ENCODE measurements at places on chromosomes 2 and 18.

DNA sequence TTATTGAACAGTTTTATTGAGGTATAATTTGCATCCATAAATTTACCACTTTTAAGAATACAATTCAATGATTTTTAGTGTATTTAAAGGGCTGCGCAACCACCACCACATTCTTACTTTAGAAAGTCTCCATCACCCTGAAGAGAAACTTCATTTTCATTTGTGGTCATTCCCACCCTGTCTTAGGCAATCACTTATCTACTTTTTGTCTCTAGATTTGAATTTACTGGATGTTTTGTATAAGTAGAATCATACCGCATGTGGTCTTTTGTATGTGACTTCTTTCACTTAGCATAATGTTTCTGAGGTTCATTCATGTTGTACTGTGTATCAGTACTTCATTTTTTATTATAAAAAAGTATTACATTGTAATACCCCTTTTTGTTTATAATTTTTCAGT, 17.9 kb upstream of the SLC4A10 start:
- no peak for DNase-seq

GRCh38 chr2:70830366-70830765, 5.2 kb downstream of the CD207 start:
- no peak for DNase-seq

- DNase-seq: no peak
Observed at GRCh38 chr2:51918113-51918512, 886.2 kb upstream of the NRXN1 start.

DNA sequence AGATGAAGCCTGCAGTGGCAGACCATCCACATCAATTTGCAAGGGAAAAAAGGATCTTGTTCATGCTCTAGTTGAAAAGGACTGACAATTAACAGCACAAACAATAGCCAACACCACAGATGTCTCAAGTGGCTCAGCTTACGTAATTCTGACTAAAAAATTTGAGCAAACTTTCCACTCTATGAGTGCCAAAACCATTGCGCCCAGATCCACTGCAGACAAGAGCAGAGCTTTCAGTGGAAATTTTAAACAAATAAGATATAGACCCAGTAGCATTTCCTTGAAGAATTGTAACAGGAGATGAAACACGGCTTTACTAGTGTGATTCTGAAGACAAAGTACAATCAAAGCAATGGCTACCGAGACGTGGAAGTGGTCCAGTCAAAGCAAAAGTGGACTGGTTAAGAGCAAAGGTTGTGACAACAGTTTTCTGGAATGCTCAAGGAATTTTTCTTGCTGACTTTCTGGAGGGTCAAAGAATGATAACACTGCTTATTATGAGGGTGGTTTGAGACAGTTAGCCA, 12.0 kb upstream of the ZNF396 start:
- DNase-seq: no peak

DNA sequence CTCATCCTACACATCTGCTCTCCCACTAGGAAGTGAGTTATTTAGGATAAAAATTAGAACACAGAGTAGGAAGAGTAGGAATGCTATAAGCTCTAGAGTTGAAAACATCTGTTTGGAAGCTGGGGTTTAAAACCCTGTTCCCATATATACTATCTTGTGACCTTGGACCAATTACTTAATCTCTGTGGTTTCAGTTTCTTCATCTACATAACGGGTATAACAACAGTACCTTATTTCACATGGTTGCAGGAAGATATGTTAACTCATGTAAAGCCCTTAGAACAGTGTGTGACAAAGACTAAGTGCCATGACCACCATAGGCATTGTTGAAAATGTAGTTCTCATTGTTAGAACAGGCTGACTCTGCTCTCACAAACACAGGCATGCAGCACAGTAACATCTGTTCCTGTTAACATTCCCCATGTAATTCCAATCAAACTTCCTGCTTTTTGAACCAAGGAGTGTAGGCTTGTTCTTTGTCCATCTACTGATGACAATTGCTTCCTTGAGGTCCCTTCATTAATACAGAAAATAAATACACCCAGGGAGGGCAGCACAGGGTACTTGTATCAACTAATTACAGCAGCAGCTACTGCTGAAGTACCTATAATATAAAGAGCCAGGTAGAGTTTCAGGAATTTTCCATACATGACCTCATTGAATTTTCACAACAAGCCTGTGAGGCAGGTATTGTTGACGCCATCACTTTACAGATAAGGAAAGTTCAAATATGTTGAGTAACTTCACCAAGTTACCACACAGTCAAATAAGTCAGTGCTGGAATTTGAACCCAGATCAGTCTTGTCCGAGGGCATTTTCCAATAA, 204.2 kb downstream of the L3MBTL4 start:
- DNase-seq: no peak

- DNase-seq: no peak
Observed at GRCh38 chr2:56199492-56199891, 15.7 kb downstream of the CCDC85A start.

DNA sequence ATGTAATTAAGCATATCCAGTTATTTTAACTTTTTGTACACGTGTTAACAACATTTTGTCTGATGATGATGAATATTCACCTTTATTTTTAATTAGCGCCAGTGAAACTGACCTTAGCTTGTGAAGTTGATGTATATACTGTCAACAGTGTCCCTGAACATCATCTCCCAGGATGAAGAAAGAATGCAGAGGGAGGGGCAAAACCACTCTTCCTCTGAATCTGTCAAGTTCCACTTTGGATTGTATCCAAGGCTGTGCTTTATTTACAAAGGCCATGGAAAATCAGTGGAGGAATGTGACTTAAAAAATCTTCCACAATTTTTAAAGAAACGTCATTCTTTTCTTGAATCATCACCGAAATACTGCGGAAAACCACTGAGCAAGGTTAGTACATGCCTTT, 4.5 kb upstream of the RMDN2 start:
- no peak for DNase-seq

- DNase-seq: no peak
Observed at GRCh38 chr2:20146401-20146800, 78.5 kb downstream of the SDC1 start.

GRCh38 chr2:36954977-36955607, 11.2 kb downstream of the STRN start:
- DNase-seq: no peak

- DNase-seq: peak; percentile 82
Observed at GRCh38 chr2:25290811-25291495, 50.8 kb downstream of the DNMT3A start.

GRCh38 chr18:76565238-76566173, 70.5 kb upstream of the ZNF516 start:
- peak; percentile 80 for DNase-seq

DNA sequence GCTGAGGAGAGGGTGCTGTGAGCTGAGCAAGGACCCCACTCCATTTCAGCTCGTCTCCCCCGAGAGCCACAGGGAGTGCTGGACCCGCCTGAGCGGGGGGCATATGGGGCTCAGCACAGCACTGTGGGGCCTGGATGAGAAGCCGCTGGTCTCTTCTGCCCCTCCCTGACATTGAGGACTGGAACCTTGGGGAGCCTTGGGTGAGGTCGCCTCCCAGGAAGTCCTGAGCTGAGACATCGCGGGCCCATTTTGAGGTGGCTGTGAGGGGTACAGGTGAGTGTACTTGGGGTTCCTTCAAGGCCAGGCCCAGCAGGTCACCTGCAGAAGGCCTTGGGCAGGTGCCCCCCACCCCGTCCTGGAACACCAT, 3.1 kb upstream of the AQP12A start:
- no peak for DNase-seq

GRCh38 chr2:224206816-224207215, 167.7 kb upstream of the SERPINE2 start:
- no peak for DNase-seq

DNA sequence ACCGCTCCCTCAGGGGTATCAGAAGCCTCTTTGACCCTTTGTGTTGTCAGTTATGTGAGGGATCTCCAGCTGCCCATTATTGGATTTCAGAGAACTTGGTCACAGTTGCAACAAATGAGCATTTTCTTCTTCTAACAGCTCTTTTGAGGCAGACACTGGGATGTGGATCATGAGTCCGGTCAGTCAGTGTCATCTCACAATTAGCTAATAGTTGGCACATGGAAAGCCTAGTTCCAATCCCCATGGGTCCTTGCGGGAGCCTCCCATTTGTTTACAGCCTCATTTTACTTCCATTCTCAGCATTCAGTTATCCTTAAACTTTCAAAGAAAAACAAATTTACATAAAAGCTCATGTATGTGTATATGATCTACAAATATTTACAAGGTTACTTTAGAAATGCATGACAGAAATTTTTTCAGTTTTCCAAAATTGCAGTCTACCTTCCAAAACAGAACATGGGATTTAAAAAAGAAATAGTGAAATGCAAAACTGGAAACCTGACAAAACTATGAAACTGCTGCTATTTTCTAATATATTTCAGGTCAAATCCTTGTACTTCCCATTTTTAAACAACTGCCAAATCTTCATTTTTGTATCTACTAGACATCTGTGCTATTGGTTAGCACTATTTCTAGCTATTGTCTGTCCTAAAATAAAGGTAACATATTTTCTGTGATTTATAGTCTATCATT, 547.1 kb upstream of the ZEB2 start:
- peak; percentile 44 for DNase-seq

- DNase-seq: no peak
Observed at GRCh38 chr2:97869722-97870346, 125.9 kb downstream of the TMEM131 start.

- no peak for DNase-seq
Observed at GRCh38 chr2:105390454-105390853, 8.4 kb downstream of the FHL2 start.

DNA sequence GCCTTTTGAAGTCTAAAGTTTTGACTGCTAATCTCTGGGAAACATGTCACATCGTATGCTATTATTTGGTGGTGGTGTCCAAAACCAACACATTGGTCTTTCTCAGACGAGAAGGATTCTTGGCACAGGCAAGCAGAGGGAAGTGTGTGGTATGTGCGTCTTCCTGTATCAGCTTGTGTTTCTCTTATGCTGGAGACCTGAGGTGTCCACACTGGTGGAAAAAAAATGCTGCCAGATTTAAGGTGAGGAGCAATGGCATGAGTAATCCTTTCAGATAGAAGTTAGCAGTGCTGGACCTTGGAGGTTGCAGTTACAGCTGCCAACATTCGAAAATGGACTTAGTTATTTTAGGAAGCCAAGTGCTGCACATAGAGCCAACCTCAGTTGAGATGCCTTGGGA, 11.7 kb upstream of the FHL2 start:
- no peak for DNase-seq

- DNase-seq: peak; percentile 30
Observed at GRCh38 chr2:15840148-15840547, 100.2 kb upstream of the MYCN start.

- DNase-seq: no peak
Observed at GRCh38 chr2:237575869-237576862, 9.8 kb downstream of the PRLH start.

DNA sequence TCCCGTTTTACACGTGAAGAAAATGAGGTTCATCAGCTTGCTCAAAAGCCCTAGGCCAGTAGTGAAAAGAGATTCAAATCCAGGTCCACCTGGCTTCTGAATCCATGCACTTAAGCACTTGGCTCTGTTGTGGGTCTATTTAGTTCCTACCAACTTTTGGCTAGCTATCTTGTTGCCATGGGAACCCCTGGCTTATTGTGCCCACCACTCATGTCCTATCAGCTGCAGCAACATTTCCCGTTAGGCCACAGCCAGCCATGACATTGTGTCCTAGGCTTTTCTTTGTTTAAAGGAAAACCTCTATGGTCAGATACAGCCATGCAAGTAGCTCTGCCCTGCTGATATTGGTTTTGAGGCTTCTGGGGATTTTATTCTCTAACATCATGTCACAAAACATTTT, 49.8 kb downstream of the PLEK start:
- DNase-seq: no peak

GRCh38 chr2:240482141-240482540, 46.7 kb downstream of the GPC1 start:
- no peak for DNase-seq

- no peak for DNase-seq
Observed at GRCh38 chr2:159111346-159111927, 143.0 kb downstream of the TANC1 start.

- peak; percentile 34 for DNase-seq
Observed at GRCh38 chr2:128451084-128452023, 132.7 kb upstream of the HS6ST1 start.

DNA sequence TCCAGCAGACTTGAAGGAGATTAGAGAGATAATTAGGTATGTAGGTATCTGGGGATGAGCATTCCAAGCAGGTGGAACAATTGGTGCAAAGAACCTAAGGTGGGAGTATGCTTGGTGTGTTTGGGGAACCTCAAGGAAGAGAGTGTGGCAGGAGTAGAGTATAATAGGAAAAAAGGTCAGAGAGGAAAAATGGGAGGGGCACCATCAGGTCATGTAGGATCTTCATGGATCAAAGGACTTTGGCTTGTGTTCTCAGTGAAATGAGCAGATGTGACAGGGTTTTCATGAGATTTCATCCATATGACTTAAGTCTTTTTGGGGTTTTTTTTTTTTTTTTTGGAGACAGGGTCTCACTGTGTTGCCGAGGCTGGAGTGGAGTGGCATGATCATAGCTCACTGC, 47.3 kb downstream of the RBBP8 start:
- no peak for DNase-seq

GRCh38 chr18:76195601-76196000, 299.4 kb downstream of the ZNF516 start:
- no peak for DNase-seq

DNA sequence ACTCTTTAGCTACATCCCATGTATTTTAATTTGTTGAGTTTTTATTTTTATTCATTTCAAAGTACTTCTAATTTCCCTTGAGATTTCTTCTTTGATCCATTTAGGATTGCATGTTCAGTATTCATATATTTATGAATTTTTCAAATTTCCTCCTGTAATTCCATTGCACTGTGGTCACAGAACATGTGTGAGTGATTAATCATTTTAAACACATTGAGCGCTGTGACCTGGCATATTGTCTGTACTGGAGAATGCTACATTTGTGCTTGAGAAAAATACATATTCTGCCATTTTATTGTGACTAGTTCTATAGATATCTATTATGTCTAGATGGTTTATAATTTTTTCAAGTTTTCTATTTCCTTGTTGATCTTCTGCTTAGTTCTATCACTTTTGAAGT, 353.7 kb downstream of the RAD51AP2 start:
- no peak for DNase-seq

GRCh38 chr18:22829781-22830180, 103.3 kb upstream of the RBBP8 start:
- no peak for DNase-seq

- DNase-seq: no peak
Observed at GRCh38 chr2:3516831-3517230, 2.5 kb downstream of the ADI1 start.

- no peak for DNase-seq
Observed at GRCh38 chr18:36461551-36461987, 164.1 kb downstream of the FHOD3 start.

- no peak for DNase-seq
Observed at GRCh38 chr2:12404497-12404896, 312.2 kb upstream of the TRIB2 start.

DNA sequence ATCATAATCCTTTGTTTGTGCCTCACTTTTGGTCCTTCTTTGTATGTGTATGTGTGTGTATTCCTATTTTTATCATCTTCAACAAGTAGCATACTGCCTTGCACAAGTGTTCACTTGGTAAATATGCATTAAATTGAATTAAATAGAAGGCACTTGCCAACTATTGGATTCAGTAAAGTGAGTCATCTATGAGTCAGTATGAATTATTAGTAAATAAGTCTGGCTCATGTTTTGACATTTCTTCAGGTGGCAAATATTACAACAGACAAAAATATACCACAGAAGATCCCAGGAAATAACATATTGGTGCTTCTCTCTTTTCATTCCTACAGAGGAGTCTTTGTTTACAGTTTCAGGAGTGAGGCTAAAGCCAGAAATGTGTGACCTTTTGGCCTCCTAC, 84.1 kb downstream of the CDK15 start:
- DNase-seq: no peak

- no peak for DNase-seq
Observed at GRCh38 chr2:44170311-44170717, 1.6 kb downstream of the PPM1B start.
